C1 segment of cervical spinal cord (tissue), 14 donors: ENCODE measurements at places on chromosomes 12 and 14.

DNA sequence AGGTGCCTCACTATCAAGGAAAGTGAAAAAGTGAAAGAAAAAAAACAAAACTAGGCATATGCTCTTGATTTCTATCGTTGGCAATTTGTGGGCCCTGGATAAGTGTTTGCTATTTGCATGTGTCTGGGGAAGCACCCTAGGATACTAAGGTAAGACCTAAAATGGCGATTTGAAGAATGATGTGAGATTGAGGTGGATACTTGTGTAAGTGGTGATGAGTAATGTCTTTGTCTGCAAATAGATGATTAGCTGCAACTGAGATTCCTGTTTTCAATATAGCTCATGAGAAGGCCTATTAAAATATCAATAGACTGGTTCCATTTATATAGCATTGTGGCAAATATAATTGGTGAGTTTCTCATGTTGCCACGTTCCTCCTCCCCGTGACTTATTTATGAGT is 261.7 kb downstream of the NEDD1 start:
- no peak for DNase-seq

DNA sequence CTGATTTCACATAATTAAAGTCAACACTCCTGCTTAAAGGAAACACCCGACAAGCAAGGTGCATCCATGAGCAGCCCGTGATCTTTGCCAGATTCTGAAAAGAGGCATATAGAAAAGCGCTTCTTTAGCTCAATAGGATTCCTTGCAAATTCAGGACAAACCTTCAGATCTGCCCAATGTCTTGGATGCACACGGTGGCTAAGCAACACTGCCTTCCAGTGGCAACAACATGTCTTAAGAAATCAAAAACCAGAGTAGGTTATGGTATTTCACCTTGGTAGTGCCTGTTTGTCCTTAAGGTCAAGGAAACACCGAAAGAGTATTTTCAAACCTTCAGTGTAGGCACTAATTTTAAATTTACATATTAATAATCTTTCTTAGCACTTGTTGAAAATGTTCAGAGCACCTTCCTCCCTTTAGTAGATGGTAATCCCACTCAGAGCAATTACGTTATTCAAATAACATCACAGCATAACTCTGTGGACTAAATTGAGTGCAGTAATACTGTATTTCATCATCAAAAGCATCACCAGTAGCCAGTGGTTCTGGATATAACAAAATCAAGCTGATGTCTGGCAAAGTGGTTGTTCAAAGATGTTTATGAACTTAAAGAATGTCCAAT is 58.0 kb upstream of the CDKN3 start:
- no peak for DNase-seq

GRCh38 chr14:93163564-93163963 is 21.1 kb downstream of the MOAP1 start:
- no peak for DNase-seq

GRCh38 chr12:123139926-123140675 is 10.8 kb downstream of the PITPNM2 start:
- DNase-seq = no peak

GRCh38 chr12:18158774-18159557 is 69.0 kb upstream of the RERGL start:
- no peak for DNase-seq

DNA sequence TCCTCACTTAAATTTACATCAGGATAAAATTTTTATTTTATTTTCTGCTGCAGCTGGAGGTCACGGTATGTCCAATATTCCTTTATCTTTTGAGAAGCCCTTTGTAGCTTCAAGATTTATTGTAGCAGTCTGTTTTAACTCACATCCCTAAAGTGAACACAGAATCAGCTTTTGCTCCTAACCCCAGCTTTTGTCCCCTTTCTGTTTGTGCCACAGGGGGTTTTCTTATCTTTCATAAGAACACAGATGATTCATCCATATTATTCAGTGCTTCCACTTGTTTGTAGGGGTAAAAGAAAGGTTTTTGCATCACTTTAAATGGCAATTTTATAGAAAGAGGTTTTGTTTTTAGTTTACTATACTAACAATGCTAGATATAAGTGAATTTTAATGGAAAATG is 21.8 kb upstream of the PIK3C2G start:
- no peak for DNase-seq

DNA sequence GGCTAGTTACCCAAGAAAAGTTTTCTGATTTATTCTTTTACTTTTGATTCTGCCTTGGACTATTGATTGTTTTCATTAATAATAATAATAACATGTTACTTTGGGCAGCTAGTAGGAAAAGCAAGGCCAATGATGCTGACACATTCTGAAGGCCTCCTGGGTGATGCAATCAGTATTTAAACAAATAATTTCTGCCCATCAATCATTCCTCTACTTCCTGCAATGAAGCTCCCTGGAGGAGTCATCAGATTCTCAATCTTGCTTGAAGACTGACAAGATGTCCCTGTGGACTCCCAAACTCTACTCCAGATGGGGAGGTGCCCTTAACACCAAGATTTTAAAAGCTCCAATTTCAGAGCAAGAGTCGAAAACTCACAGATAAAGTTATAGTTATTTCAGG is at the start of gene SPX:
SPX (plus strand) TSS at position 244 of the 400 bp plus-strand sequence. CDS start 177 bp downstream, outside the sequence.
- DNase-seq = no peak

GRCh38 chr14:76765461-76765931 is 4.2 kb downstream of the VASH1 start:
- DNase-seq = no peak

GRCh38 chr12:93039930-93040329 is 110.8 kb upstream of the EEA1 start:
- no peak for DNase-seq

DNA sequence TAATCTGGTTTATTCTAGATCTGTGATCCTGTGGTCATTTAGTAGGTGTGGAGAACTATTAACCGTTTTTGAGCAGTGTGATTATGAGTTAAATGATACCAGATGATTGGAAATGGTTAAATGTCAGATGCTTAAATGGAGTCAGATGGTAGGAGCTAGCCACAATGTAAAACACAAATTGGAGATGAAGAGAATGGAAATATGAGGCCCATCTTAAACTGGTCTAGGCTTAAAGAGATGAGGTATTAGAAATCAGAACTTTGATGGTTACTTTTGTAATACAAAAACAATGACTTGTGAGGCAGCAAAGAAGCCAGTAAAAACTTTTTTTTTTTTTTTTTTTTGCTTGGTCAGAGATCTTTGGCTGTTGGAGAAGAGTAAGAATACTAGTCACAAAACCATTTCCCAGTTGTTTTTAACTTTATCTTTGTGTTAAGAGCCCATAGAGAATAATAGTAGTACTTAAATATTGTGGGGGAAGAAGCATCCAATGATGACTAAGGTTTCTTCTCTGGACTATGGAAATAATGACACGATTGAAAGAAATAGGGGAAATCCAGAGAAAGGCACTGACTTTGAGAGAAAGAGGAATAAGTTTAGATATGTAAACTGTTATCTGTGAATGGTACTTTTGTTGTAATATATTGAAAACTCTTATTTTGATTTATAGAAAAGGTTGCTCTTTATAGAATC is 95.9 kb downstream of the WNK1 start:
- no peak for DNase-seq

- DNase-seq = no peak
Measured at GRCh38 chr14:39015360-39015961, 87.6 kb downstream of the SEC23A start.
